ENCODE measurements at places on chromosomes 7 and 10.

DNA sequence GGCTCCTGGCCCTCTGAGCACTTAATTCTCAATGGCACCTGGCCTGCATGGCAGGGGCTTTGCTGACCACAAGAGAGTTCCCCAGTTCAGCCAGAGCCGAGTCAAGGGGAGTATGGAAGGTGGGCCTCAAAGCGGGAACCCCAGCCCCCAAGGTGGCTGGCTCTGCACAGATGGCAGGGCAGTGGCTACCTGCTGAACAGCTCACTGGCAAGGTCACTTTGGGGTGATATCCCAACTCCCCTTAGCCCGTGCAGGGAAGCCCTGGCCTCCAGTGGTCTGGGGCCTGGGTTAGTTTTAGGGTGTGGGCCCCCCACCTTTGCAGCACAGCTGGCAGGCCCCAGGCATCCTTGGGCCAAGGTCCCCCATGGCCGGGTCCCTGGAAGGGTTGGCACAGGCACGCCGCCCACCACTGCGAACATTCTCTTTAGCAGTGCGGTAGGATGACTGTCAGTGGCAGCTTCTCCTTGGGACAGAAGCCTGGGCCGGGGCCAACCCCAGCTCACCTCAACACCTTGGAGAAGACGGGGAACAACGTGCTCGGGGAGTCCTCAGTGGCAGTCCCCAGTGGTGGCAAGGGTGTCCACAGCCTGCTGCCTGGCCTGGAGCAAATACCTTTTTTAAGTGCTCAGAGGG is 36.8 kb downstream of the PPIF start:
- no peak for DNase-seq

- DNase-seq, result no peak
These were observed 108.2 kb upstream of the PCBD1 start for GRCh38 chr10:70996549-70996948.

GRCh38 chr10:17866346-17866745 is 57.2 kb downstream of the MRC1 start:
- no peak for DNase-seq

- no peak for DNase-seq
These were observed 370.1 kb downstream of the RPS24 start for GRCh38 chr10:78403781-78404180.

DNA sequence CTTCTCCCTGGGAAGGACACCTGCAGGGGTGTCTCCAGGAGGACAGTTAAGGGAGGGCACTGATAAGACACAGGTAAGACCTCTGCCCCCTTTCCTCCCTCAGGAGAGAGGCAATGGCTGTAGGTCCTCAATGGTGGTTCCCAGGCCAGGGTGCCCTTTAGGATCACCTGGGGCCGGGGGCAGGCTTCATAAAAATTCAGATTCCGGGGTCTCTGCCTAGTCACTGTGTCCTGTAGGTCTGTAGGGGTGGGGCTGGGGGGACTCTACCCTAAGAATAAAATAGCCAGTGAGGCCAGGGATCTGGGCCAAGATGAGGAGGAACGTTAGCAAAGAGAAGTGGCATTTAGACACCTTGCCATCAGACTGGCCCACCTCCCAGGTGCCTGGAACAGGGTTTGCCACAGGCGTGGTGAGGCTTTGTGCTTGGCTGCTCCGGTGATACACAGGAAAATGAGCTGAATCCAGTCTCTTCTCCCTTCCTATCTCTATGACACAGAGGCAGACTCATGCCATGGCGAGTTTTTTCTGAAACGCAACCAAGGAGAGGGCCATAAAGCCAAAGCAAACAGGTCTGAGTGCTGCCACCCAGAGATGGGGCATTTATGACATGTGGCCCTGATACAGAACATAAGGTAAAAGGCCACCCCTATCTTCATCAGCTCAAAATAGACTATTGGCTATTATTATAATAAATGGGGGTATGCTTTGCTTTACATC is 52.6 kb downstream of the SH3PXD2A start:
- no peak for DNase-seq

DNA sequence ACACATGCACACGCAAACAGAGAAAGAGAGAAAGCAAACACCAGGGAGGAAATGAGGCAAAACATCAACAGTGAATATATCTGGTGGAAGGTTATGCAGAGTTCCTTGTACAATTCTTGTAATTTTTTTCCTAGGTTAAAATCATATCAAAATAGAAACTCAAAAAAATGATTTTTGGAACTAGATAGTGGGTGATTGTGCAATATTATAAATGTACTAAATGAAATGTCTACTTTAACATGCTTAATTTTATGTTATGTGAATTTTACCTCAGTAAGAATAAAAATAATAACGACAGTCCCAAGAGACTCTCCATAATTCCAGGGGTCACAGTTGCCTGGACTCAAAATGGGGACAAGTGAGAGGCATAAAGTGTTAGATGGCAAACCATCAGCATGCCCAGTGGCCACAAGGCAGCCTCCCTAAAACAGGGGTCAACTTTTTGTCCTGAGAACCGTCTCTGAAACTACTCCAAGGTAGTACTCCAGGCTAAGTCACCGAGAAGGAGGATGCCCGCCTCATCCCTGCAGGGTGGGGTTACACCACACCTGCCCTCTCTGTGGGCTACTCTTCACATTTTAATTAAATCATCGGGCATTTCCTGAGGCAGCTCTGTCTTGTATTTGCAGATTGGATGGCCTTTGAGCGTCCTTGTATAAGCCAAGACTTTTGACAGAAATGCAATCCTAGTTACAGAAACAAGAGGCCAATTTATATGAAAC is 267.7 kb downstream of the ELMO1 start:
- no peak for DNase-seq

DNA sequence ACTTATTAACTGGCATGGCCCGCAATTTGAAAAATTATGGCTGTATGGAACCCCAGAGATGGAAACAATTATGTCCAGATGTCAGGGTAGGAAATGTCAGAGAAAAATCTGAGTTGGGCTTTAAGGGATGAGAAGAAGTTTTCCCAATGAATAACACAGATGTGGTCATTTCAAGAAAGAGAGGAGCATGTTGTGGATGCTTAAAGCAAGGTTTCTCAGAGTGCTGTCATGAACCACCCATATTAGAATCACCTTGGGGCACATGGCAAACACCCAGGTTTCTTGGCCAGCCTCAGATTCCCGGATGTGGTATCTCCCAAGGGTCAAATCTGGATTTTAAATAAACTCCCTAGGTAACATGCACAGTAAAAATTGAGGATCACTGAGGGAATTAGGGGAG is 43.6 kb downstream of the LAMB4 start:
- DNase-seq, result no peak

DNA sequence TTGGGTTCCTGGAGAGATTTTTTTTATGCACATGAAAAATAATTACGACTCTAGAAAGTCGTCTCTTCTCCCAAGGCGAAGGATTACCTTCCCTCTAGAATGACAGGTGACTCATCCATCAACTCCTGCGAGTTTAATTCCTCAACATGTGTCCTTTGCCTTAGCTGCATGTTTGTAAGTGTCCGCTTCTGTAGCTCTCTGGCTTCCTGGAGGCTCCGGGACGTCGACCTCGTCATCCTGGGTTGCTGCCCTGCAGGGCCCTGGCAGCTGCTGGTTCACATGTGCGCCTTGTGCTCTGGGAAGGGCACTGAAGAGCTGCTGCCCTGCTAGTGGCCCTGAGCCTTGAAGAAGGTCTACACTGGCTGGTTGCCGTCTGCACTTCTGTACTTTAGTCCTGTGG is 210.2 kb downstream of the MLLT10 start:
- DNase-seq, result no peak

DNA sequence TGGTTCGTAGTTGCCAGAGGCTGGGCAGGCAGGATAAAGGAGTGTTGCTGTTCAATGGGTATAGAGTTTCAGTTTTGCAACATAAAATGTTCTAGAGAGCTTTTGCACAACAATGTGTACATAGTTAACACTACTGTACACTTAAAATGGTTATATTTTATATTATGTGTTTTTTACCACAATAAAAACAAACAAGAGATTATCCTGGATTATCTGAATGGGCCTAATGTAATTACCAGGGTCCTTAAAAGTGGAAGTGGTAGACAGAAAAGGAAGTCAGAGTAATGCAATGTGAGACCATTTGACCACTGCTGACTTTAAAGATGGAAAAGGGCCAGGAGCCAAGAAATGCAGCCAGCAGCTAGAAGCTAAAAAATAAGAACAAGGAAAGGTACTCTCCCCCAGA is 159.7 kb downstream of the SGMS1 start:
- DNase-seq, result no peak

DNA sequence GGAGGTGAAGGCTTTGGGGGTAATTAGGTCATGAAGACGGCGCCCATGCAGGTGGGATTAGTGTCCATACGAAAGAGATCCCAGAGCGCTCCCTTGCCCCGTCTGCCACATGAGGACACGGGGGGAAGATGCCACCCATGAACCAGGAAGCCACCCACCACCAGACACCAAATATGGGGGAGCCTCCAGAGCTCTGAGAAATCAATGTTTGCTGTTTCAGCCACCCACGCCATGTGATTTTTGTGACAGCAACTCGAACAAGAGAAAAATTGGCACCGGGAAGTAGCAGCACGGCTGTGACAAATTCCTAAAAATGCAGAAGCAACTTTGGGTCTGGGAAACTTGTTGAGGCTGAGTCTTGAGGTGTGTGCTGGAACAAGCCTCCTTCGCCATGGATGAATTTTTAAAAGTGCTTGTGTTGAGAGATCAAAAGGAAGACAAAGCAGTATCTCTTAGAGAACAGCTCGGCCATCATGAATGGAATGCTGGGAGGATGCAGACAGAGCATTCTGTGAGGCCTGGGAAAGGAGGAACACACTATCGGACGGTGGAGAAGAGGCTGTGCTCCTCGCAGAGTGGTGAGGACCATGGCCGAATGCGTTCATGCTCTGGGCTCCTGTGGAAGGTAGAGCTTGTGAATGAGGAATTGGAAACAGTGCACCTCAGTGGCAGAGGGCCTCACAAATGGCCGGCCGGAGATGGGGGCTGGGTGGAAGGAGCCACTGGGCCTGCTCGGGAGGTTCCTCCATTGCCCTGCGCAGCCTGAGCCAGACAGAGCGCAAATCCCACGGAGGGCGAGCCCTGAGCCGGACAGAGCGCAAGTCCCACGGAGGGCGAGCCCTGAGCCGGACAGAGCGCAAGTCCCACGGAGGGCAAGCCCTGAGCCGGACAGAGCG is 277.5 kb downstream of the PTPRN2 start:
- no peak for DNase-seq

- DNase-seq, result no peak
These were observed 2.0 kb downstream of the ZNF503 start for GRCh38 chr10:75399461-75400162.

DNA sequence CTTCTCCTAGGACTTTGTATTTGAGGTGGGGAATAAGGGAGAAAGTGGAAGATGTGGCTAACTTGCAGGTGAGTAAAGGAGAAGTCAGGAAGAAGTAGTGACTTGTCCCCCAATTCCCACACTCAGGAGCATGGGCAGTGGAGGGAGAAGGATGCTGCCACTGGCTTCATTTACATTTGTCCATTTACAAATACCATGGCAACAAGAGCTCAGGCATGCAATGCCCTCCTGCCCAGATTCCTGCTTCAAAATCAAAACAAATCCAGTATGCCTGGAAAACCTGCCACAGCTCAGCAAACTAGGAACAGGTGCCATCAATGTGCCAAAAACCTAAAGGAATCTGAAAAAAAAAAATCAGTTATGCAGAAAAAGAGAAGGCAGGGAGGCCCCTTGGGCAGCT is 139.9 kb downstream of the KCNMA1 start:
- no peak for DNase-seq

DNA sequence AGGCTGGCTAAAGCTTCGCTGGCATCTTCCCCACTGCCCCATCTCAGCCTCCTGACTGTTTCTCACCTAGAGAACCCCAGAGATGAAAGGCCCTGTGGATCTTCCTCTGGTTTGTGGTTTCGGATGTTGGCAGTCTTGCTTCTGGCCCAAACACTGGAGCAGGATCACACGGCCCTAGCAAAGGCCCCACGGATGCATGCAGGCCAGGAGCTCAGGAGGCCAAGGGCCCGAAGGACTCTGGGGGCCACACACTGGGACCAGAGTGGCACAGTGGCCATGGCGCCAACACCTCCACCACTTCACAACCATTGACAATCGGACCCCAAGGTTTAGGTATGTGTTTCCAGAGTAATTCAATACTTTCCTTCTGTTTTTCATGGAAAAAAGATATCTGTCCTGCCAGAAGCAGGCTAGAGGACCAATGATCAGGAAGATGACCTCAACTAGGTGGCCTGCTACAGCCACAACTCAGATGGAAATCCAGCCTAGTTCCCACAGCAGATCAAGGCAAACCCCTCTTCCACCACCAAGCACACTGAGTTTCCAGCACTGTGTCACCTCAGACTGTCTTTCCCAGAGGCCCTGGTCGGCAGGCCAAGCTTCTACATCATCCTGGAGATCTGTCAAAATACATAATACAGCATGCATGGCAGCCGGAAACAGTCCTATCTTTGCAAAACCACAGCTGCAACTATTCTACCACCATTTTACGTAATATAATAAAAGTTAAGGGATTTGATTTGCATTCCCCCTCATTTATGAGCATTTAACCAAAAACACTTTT is 53.0 kb downstream of the CTBP2 start:
- no peak for DNase-seq

DNA sequence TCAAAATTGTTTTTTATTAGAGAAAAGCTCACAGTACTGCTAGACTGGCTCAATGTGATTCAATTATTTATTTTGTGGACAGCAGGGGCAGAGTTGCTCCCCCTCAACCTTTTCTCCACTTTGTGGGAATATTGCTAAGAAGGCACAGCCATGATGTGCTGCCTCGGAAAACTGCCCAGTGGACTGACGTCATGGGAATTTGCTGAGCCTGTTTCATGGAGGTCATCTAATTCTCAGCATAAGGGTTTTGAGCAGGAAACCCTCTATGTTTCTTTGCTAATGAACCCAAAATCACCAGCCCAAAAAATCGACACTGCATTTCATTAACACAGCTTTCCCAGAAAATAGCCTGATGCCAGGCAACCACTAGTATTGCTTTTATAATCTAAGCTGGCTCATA is 228.8 kb upstream of the FAM3C start:
- DNase-seq, result no peak

DNA sequence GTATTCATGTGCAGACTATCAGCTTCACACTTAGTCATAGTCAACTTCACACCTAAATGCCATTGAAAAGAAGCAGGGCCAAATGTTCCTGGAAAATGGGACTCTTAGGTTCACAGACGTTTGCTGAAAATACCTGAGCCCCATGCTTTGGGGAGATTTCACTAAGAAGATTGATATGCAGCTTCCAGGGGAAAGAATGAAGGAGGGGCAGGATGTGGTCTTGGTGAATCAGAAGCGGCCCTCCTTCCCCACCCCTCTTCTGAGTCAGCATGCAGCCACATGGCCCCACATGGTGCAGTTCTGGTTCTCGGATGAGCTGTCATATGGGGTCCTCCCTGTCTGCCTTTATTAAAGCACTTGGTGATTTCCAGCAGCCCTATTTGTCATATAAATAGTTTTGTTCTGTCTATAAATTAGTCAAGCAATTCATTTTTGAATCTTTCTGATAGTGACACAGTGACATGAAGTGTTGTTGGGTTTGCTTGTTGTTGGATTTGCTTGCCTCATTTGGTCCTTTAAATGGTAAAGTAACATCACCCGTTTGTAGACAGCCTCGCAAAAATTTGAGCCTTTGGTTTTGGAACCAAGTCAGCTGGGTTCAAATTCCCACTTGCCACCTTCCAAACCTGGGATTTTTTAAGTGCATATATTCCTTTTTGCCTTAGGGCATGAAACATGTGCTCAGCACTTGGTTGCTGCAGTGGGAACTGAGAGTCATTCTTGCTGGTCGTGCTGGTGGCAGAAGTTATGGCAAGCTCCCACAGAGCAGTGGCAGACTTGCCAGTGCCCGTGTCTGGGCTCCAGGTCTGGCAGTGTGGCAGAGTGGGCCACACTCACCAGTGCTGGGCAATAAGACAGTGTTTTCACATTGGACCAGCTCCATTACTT is 68.1 kb upstream of the CDK6 start:
- DNase-seq, result no peak
